ENCODE measurements at places on chromosomes 3 and 15. TPM values are rescaled to one million over a fixed set of nuclear protein-coding genes. Genes with fewer than 3 reads are reported as not detected.

The ACAP2 gene
- 48.4 TPM for total RNA-seq

The GHRL gene
- 1.0 TPM for total RNA-seq

The FGD5 gene
- 35.4 TPM for total RNA-seq

The KLHL40 gene
- not detected for total RNA-seq

The GPR62 gene
- not detected for total RNA-seq

The TRH gene
- total RNA-seq = not detected

The TMEM207 gene
- not detected for total RNA-seq

The CERS3 gene
- total RNA-seq = not detected

DNA sequence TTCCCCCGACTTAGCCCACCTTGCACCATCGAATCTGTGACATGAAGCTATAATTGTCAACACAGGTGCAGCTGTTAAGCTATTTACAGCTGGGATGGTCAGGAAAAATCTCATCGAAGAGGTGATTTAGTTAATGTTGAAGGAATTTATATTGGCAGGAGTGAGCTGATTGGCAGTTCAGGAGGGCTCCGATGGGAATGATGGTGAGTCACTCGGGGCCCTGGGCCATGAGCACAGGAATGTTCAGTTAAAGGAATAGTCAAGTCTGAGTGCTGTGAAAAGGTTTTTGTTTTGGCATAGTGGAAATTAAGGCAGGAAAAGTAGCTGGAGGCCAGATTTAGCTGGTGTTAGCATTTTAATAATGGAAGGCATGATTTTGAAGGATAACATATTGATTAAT is 95.7 kb downstream of the OXSM start:
- DNase-seq = no peak

DNA sequence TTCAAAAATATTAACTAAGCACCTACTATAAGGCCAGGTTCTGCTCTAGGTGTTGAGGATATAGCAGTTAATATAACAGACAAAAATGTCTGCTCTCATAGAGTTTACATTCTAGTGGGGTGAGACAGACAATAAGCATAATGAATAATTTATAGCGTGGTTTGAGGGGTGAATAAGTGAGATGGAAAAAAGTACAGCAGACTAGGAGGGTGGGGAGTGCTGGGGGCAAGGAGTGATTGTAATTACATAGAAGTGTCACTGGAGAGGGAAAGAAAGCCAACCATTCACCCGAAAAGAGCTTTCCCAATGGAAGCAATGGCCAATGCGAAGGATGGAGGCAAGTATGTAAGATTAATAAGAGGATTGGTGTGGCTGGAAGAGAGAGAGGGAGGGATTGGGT is 552.9 kb upstream of the KCNMB2 start:
- DNase-seq = no peak

DNA sequence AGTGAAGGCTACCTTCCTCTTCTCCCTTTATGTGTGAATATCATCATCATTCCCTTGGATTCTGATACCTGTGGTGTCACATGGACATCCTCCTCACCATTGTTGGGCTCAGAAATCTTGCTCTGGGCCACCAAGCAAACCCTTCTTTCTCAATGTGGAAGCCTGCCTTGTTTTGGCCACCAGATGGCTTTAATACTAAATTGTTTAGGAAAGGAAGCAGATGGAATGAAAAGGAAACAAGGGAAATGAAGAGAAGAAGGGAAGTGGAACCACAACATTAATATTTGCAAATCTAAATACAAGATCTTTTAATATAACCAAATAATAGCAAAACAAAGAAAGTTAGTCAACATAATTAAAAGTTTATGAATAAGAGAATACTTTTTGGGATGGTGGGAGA is 14.0 kb downstream of the FAM227B start:
- no peak for DNase-seq

GRCh38 chr3:112572701-112573100 is 10.9 kb downstream of the SLC35A5 start:
- no peak for DNase-seq

GRCh38 chr3:120348065-120348990 is 826 bp downstream of the LRRC58 start:
- DNase-seq = no peak

- peak; percentile 57 for DNase-seq
These were observed 27.9 kb upstream of the SFMBT1 start for GRCh38 chr3:53073553-53074365.

- no peak for DNase-seq
These were observed 52.0 kb downstream of the ILDR1 start for GRCh38 chr3:121970047-121970446.

DNA sequence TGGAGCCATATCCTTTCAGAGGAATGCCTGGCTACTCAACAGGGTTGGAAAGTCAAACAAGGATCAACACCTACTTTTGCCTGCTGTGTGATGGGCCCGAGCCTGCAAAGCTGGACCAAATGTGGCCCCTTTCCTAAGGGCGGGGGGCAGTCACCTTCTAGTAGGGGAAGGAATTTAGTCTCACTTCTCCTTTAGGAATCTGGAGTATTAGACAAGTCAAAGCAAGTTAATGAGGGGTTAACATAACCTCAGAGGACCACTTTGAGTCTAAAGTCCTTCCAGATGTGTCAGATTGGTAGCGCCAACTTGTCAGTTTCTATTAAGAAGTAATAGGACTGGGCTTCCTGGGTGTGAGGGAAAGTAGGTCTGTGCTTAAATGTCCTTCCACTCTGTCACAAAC is 6.8 kb downstream of the EXOSC7 start:
- no peak for DNase-seq

DNA sequence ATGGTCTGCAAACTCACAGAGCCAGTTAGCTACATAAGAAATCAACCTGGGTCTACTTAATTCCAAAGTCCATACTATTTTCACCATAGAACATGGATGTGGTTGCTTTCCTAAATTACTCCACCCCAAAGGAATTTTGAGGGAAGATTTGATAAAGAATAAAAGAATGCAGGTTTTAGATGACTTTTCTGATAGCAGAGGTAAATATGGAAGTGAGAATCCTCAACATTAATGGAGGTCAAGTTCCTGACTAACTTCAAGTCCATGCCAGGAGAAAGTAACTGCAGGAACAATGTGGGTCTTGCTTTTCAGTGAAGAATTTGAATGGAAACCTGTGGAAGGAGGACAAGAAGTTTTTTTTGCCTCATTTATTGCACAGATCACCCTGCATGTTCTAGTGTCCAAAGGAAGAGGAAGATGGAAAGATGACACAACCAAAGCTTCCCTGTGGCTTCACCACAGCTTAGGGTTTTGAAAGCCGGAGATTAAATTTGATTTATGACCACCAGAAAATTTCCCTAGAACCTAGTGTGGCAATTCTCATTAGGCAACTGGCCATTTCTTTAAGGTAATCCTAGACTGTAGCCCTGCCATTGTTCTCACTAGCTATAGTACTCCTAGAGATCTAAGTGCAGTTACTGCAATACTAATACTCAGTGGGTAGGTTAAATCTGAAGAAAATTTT is 429.7 kb downstream of the RAP2B start:
- DNase-seq = no peak

- no peak for DNase-seq
These were observed 44.8 kb downstream of the GATM start for GRCh38 chr15:45333550-45333949.

- DNase-seq = no peak
These were observed 170.2 kb upstream of the PRICKLE2 start for GRCh38 chr3:64395490-64395889.

DNA sequence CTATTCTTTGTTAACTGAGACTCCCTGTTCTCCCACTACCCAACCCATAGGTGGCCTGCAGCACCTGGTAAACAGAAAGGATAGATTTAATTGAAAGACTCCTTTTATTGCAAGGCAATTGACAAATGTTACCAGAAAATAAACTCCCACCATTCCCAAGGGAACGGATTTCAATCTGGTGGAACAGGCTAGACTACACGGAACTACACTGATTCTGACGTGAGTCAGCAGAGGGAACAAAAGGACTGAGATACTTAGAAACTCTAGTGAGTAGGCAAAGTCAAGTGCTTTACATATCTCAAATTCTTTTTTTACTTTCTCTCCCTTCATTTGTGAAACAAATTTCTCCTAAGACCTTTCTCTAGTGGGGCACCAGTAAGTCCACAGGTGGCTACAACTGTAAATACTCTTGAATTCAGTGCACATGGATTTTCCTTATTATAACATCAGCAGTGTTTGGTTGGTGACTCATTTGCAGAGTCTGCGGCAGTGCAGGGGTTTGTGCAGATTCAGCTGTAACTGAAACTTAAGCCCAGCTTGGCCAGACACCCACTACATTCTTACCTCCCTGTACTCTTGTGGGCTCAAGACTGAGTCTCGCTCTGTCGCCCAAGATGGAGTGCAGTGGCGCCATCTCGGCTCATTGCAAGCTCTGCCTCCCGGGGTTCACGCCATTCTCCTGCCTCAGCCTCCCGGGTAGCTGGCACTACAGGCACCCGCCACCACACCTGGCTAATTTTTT is 34.3 kb upstream of the PLSCR2 start:
- DNase-seq = no peak

DNA sequence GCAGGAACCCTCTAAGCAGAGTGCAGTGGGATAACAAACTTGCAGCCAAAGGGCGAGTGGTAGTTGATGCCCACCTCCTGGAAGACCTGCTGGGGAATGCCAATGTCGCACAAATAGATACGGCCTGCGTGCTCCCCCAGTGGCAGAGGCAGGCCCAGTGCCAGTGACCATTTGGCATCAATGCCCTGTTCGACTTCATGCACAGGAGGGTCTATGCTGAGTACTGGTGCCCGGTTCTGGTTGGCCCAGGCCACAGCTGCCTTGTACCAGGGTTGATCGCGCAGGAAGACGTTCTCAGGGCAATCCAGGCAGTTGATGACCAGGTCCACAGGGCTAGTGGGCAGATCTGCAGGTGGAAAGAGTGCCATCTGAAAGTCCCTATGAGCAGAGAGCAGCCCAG is 17.0 kb downstream of the CLK3 start:
- peak; percentile 48 for DNase-seq

- peak; percentile 28 for DNase-seq
These were observed 36.5 kb downstream of the ZDHHC19 start for GRCh38 chr3:196174652-196175051.

DNA sequence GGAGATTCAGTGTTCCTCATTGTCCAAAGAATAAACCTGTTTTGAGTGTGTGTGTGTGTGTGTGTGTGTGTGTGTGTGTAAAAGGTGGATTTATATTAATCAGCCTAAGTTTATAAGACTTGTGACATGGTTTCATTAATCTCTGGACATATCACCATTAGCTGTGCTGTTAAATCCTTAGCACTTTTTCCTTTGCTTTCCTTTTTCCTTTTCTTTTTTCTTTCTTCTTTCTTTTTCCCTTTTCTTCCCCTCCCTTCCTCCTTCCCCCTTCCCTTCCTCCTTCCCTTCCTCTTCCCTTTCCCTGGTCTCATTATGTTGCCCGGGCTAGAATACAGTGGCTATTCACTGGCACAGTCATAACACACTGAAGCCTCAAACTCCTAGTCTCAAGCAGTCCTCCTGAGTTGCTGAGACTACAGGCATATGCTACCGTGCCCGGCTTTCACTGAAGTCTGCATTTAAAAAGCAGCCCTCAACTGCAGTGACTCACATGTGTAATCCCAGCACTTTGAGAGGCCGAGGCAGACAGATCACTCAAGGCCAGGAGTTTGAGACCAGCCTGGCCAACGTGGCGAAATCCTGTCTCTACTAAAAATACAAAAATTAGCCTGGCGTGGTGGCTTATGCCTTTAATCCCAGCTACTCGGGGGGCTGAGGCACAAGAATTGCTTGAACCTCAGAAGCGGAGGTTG is 28.6 kb upstream of the ITPKA start:
- DNase-seq = no peak

GRCh38 chr3:56970461-56970879 is 90.0 kb upstream of the SPATA12 start:
- DNase-seq = no peak

DNA sequence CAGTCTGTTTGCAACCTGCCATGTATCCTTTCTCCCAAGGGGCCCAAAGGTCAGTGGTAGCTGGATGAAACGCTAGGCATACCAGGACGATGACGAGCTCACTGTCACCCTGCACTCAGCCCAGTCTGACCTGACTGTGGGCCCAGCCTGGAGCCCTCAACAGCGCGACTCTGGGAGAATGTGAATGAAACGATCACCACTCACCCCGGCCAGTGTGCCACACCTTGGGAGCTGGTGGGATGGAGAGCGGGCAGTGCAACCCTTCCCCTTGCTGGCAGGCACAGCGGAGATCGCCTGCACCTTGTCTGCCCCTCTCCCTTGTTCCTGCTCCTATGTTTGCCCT is 27.2 kb downstream of the SRPRB start:
- DNase-seq = no peak

DNA sequence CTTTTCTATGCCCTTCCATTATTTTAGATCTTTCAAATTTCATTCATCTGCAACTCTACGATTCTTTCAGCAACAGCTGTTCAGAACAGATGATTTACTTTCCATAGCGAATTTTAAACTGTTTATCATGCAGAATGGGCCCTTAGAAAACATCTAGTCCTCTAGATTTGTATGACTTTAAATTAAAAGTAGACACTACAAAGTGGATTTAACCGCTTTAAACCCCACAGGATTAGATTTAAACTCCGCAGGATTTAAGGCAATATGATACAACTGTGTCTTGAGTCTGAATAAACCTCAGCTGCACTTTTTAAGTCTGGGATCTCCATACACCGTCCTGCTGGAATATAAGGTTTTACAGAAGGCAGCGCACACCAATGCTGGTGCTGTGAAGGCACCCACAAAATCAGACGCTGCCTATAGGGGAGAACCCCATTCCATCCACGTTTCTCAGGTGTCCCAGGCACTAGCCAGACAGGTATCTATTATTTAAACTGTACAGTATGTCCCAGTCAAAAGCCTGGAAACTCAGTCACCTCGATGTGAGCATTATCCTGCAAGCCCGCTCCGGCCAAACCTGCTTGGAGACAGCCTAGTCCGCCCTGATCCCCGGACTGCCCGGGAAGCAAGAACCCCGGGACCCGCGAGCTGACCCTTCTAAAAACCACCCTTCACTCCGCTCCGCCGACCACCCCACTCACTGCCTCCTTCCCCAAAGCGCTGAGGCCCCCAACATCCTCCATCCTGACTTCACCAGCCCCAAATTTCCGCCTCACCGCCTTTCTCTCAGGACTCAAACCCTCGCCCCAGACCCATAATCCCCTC is 768 bp downstream of the ANO10 start:
- DNase-seq = peak; percentile 82

DNA sequence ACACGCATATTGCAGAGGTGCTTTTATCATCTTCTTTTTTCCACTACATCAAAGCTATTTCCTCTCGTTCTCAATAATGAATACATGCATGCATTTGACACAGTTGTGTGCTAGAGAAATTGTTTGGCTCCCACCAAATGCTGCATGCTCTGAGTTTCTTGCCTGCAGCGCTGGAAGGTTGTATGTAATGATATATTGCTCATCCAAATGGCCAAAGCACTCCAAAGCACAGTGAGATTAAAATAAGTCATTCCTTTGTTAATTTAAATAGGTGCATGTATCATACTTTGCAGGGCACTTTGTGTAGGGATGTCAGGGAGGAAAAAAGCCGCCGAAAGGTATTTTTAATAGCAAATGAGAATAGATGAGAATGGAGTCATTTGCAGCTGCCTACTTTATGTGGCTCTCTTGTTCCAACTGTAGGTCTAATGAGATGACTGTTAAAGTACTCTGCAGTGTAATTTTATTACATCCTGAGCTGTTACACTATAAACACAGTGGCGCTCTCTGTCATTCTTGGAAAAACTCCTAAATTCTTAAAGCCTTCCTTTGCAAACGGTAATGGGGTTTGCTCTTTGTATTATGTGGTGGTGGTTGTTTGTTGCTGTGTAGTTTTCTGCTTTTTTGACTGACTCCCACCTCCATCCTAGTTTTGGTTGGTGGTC is 56.9 kb upstream of the SKOR1 start:
- no peak for DNase-seq

All from posterior vena cava (tissue), 2 donors.